ENCODE measurements at places on chromosomes 7 and 10. TPM values are rescaled to one million over a fixed set of nuclear protein-coding genes. Genes with fewer than 3 reads are reported as not detected.

AKR1E2 gene
- 5.8 TPM for total RNA-seq

CCDC7 gene
- 28.0 TPM for total RNA-seq

ASNS gene
- total RNA-seq, result 34.1 TPM

ATP6V0A4 gene
- 30.5 TPM for total RNA-seq

UPK3B gene
- 1.9 TPM for total RNA-seq

ZC3HAV1L gene
- 16.1 TPM for total RNA-seq

PIP gene
- total RNA-seq, result 0.47 TPM

TMEM209 gene
- total RNA-seq, result 29.0 TPM

IFIT3 gene
- 20.1 TPM for total RNA-seq

ENTPD1 gene
- 36.6 TPM for total RNA-seq

Data from kidney (tissue), 22 donors.